ENCODE measurements at places on chromosomes 3 and 15. TPM values are rescaled to one million over a fixed set of nuclear protein-coding genes. Genes with fewer than 3 reads are reported as not detected.

ZKSCAN7 gene
- 8.6 TPM for total RNA-seq

C2CD4B gene
- total RNA-seq = not detected

RTP3 gene
- total RNA-seq = not detected

INSYN1 gene
- 0.23 TPM for total RNA-seq

SLC28A2 gene
- total RNA-seq = not detected

ADCY5 gene
- total RNA-seq = 1.3 TPM

HEG1 gene
- 282 TPM for total RNA-seq

TRPM1 gene
- total RNA-seq = not detected

CLDN16 gene
- 0.23 TPM for total RNA-seq

IFT57 gene
- total RNA-seq = 54.3 TPM

LRRN1 gene
- not detected for total RNA-seq

PRR20G gene
- total RNA-seq = not detected

PLA2G4D gene
- not detected for total RNA-seq

CKMT1A gene
- total RNA-seq = not detected

RAB6B gene
- total RNA-seq = 0.30 TPM

ISLR gene
- 5.3 TPM for total RNA-seq

OXTR gene
- total RNA-seq = 31.7 TPM

AP2M1 gene
- total RNA-seq = 564 TPM

GOLGA8J gene
- not detected for total RNA-seq

CYP1A1 gene
- total RNA-seq = not detected

PLA2G4F gene
- not detected for total RNA-seq

VEPH1 gene
- total RNA-seq = 93.5 TPM

SNTN gene
- not detected for total RNA-seq

NEK11 gene
- total RNA-seq = 6.0 TPM

CCR8 gene
- not detected for total RNA-seq

MOBP gene
- total RNA-seq = not detected

TGM4 gene
- total RNA-seq = not detected

LRTM1 gene
- not detected for total RNA-seq

CCDC9B gene
- total RNA-seq = 37.7 TPM

PLA2G4E gene
- not detected for total RNA-seq

TMEM44 gene
- total RNA-seq = 17.2 TPM

RASA2 gene
- total RNA-seq = 21.4 TPM

CD96 gene
- not detected for total RNA-seq

TTLL13 gene
- total RNA-seq = not detected

IP6K2 gene
- 52.0 TPM for total RNA-seq

XYLB gene
- total RNA-seq = 3.6 TPM

GUCA1C gene
- not detected for total RNA-seq

CASR gene
- total RNA-seq = not detected

IL17RD gene
- total RNA-seq = 3.0 TPM

ROPN1 gene
- not detected for total RNA-seq

RPS27L gene
- total RNA-seq = 170 TPM

ELL3 gene
- 2.7 TPM for total RNA-seq

MME gene
- 670 TPM for total RNA-seq

CNTN3 gene
- total RNA-seq = 0.97 TPM

PAQR9 gene
- not detected for total RNA-seq

Data from smooth muscle cell of the umbilical artery (primary cell).